ENCODE measurements at places on chromosomes 3 and 15.
A peak's percentile ranks its signal among the peaks of the same experiment; 100 is the strongest.

GRCh38 chr3:142652826-142653292 lies 56.7 kb downstream of the PLS1 start:
- no peak for DNase-seq

GRCh38 chr3:128497305-128498126 lies 4.5 kb upstream of the GATA2 start:
- peak; percentile 62 for DNase-seq

GRCh38 chr15:62672268-62672667 lies 370.3 kb upstream of the TPM1 start:
- DNase-seq, result no peak

DNA sequence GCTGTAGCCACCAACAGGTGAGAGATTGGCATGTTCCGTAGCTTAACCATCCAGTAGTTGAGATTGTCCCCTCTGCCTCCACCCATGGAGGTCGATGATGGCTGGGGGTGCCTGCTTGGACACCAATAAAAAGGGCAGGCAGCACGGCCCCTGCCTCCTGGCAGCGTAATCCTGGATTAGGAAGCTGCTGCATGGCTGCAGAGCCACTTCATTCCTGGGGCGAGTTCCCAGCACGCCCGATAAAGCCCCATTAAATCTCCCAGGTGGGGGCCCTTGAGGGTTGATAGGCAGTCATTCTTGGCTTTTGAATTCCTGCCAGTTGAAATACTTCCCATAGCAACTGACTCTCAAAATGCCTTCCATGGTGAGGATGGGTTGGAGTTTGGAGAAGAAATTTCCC lies 67.8 kb downstream of the PLXNA1 start:
- no peak for DNase-seq

GRCh38 chr3:150770681-150771080 lies 7.7 kb upstream of the SIAH2 start:
- no peak for DNase-seq
